Activated T-cell treated with anti-CD3 and anti-CD28 coated beads, Interleukin-2, amount 50 U/mL, for 1 hour (primary cell): ENCODE measurements at places on chromosomes 7 and 10.

- DNase-seq = no peak
Observed at GRCh38 chr7:22411977-22412693, 55.2 kb upstream of the RAPGEF5 start.

DNA sequence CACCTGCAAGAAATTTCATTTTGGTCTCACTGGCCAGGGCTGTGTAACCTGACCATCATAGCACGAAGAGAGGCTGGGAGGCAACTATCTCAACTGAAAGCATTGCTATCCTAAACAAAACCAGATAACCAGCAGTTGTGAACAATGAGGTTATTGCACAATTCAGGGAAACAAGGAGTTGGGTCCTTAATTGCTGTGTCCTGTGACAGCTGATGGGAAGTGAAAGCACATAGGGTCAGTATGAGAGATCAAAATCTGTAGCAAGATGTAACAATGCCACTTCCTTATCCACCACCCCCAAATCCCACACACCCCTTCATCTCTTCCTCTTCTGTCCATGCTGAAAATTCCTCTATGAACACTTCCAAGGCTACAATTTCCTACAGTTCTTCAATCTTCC, 80.2 kb downstream of the HTR7 start:
- DNase-seq = no peak

DNA sequence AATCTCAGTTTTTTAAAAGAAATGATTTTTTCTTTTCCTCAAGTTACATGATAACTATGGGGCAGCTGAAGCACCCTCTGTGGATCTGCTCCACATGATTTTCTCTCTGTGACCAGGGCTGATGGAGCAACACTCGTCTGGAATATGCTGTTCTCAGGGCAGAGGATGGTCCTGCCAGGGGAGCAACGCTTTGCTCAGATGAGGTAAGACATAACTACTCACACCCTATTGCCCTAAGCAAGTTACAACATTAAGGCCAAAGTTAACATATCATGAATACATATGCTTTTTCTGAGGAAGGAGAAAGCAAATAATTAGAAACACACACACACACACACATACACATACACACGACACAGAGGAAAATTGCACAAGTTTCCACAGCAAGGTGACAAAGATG, 71.4 kb downstream of the CALCR start:
- DNase-seq = no peak

DNA sequence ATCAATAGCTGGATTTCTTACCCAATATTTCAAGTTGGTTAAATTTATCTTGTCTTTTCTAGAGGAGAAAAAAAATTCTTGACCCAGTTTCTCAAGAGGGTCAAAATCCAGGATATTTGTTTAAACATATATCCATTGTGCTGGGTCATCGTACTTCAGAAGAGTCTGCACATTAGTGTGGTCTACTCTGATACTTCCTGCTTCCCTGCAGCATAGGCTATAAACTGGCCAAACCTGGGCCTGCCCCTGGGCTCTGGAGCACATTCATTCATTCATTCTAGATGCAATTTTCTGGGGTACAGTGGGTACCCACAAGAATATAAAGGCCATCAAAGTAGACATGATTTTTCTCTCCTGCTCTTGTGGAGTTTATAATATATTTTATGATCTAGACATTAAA, 142.1 kb upstream of the WNT16 start:
- no peak for DNase-seq

DNA sequence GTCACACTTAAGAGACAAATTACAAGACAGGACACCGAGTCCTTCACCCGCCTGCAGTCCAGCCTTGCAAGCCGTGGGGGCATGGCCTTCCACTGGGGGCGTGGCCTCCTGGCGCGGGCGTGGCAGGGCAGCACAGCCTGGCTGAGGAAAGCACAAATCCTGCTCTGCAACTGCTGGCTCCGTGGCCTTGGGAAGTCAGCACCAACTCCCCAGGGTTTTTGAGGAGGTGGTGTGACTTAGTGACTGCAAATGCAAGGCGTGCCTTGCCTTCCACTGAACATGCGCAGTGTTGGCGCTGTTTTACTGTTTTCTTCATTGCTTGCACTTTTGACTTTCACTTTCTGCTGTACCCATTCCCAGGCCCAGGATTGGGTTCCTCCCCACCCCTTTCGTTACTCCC, 12.9 kb upstream of the BMS1 start:
- DNase-seq = no peak

DNA sequence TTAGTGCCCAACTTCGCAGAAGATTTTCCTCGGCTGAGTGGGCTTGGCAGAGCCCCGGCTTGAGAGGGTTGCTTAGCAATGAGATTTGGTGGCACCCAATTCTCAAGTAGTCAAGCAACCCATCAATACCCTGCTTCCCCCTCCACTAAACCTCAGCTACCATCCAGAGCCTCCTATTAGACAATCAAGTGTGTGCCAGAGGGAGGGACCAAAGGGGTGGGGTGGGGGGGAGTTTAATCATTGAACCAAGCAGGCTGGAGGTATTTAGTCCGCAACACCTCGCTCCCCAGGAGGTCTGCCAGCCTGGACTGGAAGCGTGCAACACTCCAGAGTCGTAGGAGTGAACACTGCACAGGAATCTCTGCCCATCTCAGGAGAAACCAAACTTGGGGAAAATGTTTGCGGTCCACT, at the start of gene HKDC1:
TSS of gene HKDC1 (plus strand) at position 292 of the 411 bp plus-strand sequence. CDS start at position 396, 104 bp downstream.
- DNase-seq = no peak

DNA sequence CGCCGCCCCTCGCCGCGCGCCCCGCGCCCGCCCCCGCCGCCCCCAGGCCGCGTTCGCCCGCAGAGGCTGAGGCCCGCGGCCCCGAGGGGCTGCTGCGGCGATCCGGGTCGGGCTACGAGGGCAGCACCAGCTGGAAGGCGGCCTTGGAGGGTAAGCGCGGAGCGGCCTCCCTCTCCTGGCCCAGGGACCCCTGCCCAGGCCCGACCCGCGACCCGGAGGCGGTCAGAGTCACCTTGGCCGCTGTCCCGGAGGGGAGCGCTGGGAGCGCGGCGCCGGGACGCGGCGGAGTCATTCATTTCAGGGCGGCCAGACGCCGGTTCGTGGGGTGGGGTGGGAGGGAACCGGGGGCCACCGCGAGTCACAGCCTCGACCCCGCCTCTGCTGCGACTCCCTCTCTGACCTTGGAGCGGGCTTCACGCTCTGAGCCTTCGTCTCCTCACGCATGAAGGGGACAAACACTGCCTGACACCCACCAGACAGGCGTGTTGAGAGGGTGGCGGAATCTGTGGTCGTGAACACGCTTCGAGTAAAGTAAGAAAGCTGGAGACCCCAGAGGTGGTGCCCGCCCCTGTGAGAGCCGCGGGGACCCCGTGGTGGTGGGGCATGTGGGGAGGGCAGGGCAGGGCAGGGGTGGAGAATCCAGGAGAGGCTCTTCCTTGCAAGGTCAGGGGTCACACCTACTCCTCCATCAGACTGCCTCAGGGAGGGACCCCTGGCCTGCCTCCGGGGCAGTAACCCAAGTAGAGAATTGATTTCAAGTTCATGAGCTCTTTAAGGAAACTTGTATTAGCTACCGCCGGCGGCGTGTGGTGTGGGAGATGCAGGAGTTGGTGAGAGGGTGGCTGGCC, 707 bp downstream of the CLEC2L start:
- DNase-seq = no peak

DNA sequence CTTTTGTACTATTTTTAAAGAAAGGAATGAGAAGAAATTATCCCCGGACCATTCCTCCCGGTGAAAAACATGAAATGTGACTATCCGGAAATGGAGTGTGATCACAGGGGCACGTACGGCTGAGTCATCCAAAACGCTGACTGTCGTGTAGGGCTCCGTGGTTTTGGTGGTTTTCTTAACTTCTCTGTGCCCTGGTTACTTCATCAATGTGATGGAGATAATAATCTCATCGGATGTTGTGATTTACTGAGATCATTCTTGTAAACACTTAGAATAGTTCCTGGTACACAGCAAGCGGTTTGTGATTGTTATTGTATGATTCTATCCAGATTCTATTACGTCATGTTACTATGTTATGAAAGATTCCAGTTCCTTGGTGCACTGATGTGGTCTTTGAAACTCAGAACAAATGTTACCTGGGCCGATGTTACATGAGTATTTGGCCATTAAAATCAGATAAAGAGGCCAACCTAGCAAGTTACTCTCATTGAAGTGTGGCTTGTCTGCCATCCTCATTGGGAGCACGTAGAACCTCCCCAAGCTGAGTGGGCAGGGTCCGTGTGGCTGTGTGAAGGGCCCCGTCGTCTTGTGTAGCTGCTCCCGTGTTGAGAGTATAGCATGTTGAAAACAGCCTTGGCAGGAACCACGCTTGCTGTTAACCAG, 99.5 kb downstream of the CAMK1D start:
- DNase-seq = peak; percentile 67

DNA sequence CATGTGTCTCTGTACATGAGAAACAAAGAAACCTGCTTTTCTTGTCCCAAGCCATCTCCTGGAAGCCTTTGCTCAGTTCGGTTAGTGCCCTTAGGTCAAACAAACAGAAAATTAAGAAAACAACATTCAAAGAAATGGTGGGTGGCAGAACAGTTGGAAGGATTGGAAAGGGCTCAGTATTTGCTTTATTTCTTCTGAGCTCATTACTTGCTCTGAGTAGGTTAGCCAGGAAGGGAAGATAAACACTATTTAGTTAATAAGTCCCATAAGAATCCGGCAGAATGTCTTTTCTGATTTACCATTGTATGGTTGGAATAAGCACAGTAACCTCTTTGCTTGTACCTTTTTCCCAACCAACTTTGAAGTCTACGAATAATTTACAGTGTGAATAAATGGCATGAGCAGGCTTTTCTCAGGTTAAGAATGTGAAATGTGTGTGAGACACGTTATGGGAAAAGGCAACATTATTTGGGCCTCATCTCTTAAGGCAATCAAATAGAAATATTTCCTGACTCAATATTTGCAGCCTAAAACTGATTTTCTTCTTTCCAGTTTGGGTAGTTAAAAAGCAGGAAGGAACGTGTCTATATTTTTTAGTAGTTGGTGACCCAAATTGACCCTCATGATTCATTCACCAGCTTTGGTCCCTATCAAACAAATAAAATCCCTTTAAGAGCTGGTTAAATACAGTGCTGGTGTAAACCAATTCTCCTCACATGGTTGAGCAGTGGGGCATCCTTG, 158.5 kb downstream of the DKK1 start:
- no peak for DNase-seq
